ENCODE measurements at places on chromosomes 6 and 20. TPM values are rescaled to one million over a fixed set of nuclear protein-coding genes. Genes with fewer than 3 reads are reported as not detected.

Gene CST8
- total RNA-seq: not detected

Gene MUC22
- total RNA-seq: not detected

Gene RAD21L1
- total RNA-seq: not detected

Gene BFSP1
- total RNA-seq: 4.7 TPM

Gene MPIG6B
- total RNA-seq: not detected

Gene SEL1L2
- not detected for total RNA-seq

Gene ISM1
- total RNA-seq: 0.20 TPM

Gene PHACTR1
- 0.06 TPM for total RNA-seq

Gene SIRT5
- 3.6 TPM for total RNA-seq

Gene TRAPPC3L
- not detected for total RNA-seq

Gene JPH2
- 3.1 TPM for total RNA-seq

Gene UNC93A
- not detected for total RNA-seq

Gene STMN3
- 10.4 TPM for total RNA-seq

Gene TRPC4AP
- total RNA-seq: 41.9 TPM

Gene MED20
- 14.9 TPM for total RNA-seq

Gene DACT2
- 0.15 TPM for total RNA-seq

Gene SNAP91
- total RNA-seq: 0.14 TPM

Gene MAN1A1
- total RNA-seq: not detected

Gene CLPSL1
- total RNA-seq: not detected

Gene MOG
- not detected for total RNA-seq

Gene CDS2
- total RNA-seq: 46.2 TPM

Gene TRIM31
- 1.1 TPM for total RNA-seq

Gene SAMD3
- not detected for total RNA-seq

Gene SNAI1
- total RNA-seq: 12.8 TPM

Gene PRRT1
- 0.95 TPM for total RNA-seq

Gene NKX2-4
- total RNA-seq: not detected

Gene BMP7
- 0.13 TPM for total RNA-seq

Gene RIMS1
- not detected for total RNA-seq

Gene SUMO4
- not detected for total RNA-seq

Gene RBM24
- 10.3 TPM for total RNA-seq

Gene NHLRC1
- 1.3 TPM for total RNA-seq

Gene ANKRD6
- 1.8 TPM for total RNA-seq

Gene KCNB1
- total RNA-seq: 0.99 TPM

Gene OXT
- not detected for total RNA-seq

Gene TSHZ2
- total RNA-seq: not detected

Gene HCRTR2
- total RNA-seq: not detected

Gene RUNX2
- total RNA-seq: 1.2 TPM

Gene RPP40
- 23.7 TPM for total RNA-seq

Gene NT5E
- 40.7 TPM for total RNA-seq

Gene FRK
- 1.3 TPM for total RNA-seq

Gene VIP
- total RNA-seq: not detected

Gene CENPW
- 40.8 TPM for total RNA-seq
